ENCODE measurements at places on chromosomes 1 and 21. TPM values are rescaled to one million over a fixed set of nuclear protein-coding genes. Genes with fewer than 3 reads are reported as not detected.

The MYCL gene
- 0.40 TPM for total RNA-seq

The HSD11B1 gene
- total RNA-seq = 45.4 TPM

The DCST2 gene
- not detected for total RNA-seq

The ANXA9 gene
- total RNA-seq = 0.55 TPM

The CFAP74 gene
- total RNA-seq = not detected

The ILDR2 gene
- 8.3 TPM for total RNA-seq

- DNase-seq = no peak
Measured at GRCh38 chr1:234686035-234686434, 76.1 kb upstream of the IRF2BP2 start.

DNA sequence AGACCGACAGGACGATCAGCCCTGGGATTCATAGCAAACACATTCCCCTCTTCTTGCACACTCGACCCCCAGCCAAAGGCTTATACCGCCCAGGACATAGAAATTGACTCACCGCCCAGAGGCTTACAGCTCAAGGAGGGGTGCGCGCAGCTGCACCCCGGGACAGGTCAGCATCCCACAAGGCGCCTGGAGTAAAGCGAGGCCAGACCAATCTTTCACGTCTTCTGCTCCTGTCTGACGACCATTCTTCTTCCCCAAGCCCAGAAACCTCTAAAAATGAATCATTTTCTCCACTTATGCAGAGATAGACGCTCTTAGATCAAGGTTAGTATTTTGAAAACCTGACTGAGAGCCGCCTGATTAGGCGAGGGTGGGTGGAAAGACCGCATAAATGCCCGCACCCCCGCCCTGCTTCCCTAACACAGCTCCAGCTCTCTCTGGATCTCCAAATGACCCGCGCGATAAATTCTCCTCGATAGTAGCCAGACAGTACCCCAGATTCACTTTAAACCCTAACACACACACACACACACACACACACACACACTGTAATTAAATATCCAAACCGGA, 1.9 kb upstream of the LHX8 start:
- no peak for DNase-seq

- no peak for DNase-seq
Measured at GRCh38 chr1:181023265-181024057, 791 bp upstream of the STX6 start.

GRCh38 chr1:30837653-30838052, 70.9 kb downstream of the SDC3 start:
- DNase-seq = no peak

DNA sequence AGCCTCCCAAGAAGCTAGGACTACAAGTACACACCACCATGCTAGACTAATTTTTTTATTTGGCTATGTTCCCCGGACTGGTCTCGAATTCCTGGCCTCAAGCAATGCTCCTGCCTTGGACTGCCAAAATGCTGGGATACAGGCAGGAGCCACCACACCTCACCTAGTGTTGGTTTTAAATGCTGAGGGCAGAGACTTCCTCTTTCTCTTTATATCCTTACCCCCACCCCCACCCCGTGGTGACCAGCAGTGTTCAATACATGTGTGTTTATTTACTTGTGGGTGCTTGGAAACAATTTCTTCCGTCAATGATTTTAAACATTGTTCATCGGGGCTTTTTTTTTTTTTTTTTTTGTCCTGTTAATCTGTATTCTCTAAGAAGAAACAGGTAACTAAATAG, 158.9 kb downstream of the ZBTB18 start:
- DNase-seq = no peak

DNA sequence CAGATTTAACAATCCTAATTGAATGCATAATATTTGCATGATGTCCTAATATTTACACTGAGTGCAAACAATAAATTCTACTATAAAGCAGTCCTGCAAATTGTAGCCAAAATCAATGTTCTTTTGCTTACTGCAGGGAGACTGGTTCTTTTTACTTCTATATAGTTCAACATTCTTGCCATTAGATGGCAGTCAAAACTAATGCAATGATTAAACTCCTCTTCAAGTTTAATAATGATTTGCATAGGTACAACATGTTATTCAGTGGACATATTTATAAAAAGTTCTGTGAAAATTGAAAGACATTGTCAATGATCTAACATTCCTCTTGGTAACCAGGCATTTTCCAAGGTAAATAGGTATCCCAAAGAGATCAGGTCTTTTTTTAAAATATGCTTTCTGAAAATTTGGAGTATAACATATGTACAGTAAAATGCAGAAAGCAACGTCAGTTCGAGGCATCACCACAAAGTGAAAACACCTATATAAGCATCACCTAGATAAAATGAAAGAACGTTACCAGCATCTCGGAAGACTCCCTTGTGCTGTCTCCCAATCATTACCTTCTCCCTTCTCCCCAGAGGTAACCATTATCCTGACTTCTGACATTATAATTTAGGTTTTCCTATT, 9.8 kb upstream of the FNBP1L start:
- DNase-seq = peak; percentile 50

- no peak for DNase-seq
Measured at GRCh38 chr1:85022700-85023099, 25.6 kb downstream of the MCOLN3 start.

DNA sequence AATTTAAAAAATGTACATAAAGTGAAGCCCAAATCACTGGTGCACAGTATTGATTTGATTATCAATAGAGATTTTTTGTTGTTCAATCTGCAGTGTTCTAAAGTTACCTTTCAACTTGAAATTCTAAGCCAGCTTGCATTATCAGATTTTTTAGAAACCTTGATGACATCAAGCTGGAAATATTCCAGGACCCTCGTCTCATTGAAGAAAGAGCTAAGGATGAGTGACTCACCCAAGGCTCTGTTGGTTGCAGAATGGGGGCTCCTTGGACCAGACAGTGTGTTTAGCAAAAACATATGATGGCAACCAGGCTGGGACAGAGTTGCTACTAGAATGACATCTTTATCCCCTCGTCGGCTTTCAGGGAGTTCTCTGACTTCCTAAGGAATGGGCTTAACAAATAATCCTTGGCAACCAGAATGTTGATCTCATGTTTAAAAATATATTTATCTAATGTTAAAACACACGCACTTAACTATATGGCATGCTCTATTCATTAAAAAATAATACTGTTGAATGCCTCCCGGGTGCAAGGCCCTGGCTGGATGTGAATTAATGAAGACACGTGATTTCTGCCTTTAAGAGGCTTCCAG, 79.7 kb downstream of the RUNX3 start:
- peak; percentile 25 for DNase-seq

DNA sequence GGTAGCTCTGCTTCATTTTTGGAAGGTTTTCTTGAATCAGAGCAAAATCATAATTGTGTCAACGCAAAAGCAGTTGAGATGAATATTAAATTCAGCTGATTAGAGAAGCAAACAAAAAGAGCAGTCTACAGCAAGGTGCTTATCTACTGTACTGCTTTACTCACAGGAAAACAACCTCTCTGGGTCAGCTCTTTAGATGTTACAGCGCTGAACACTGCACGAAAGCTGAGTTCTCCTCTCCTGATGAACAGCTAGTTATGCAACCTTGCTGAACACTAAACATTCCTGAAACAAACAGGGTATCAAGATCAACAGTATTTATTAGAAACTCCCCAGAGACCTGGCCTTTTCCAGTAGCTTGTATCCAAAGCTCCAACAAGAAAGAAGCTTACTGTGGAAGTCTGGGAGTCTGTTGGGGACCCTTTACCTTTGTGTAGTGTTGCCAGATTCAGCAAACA, 41.3 kb downstream of the TBCE start:
- no peak for DNase-seq

DNA sequence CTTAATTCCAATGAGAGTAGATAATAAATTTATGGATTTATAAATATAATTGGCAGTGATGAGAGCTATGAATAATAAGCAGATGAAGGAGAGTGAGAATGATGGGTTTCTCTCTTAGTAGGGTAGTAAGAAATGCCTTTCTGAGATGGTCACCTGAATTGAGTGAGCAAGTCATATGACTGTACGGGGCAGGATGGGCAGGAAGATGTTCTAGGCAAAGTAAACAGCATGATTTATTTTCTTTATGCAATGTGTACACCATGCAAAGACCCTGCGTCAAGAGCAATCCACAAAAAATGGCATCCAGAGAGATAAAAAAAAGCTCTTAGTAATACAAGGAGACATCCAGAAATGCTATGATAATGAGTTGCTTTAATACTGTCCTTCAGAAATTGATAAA, 409.9 kb downstream of the HLX start:
- no peak for DNase-seq

Data from HT1080 (cell line).